Renal cortical epithelial cell (primary cell): ENCODE measurements at places on chromosomes 13 and 19. TPM values are rescaled to one million over a fixed set of nuclear protein-coding genes. Genes with fewer than 3 reads are reported as not detected.

The N4BP2L1 gene
- total RNA-seq: 0.52 and 4.7 TPM in 2 replicates

The RASGRP4 gene
- total RNA-seq: not detected in 2 replicates

The SIGLEC9 gene
- total RNA-seq: not detected in 2 replicates

The CNN1 gene
- total RNA-seq: 2.7 and 10.9 TPM in 2 replicates

The SPIB gene
- total RNA-seq: not detected in 2 replicates

The SKA3 gene
- 0.30 and 5.7 TPM in 2 replicates for total RNA-seq

The NXNL1 gene
- not detected in 2 replicates for total RNA-seq

GRCh38 chr19:20247016-20247683, 80.1 kb downstream of the ZNF486 start:
- no peak for DNase-seq

GRCh38 chr19:18613589-18614234, 1.0 kb downstream of the TMEM59L start:
- no peak for DNase-seq

- no peak for DNase-seq
Measured at GRCh38 chr19:35136977-35137702, 1.5 kb upstream of the FXYD1 start.

- no peak for DNase-seq
Measured at GRCh38 chr19:54436031-54436523, 12.9 kb upstream of the LENG8 start.

GRCh38 chr13:23652909-23653726, 82.9 kb downstream of the TNFRSF19 start:
- DNase-seq: no peak

GRCh38 chr19:29636553-29637360, 28.5 kb upstream of the PLEKHF1 start:
- DNase-seq: no peak

DNA sequence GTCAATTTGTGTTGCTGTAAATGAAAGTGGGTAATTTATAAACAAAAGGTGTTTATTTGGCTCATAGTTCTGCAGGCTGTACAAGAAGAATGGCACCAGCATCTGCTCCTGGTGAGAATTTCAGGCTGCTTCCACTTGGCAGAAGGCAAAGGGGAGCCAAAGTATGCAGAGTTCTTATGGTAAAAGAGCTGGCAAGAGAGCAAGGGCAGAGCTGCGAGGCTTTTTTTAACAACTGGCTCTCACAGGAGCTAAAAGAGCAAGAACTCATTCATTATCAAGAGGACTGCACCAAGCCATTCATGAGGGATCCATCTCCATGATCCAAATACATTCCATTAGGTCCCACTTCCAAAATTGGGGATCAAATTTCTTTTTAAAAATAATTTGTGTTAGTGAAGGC, 1712.7 kb downstream of the SLITRK5 start:
- DNase-seq: no peak

DNA sequence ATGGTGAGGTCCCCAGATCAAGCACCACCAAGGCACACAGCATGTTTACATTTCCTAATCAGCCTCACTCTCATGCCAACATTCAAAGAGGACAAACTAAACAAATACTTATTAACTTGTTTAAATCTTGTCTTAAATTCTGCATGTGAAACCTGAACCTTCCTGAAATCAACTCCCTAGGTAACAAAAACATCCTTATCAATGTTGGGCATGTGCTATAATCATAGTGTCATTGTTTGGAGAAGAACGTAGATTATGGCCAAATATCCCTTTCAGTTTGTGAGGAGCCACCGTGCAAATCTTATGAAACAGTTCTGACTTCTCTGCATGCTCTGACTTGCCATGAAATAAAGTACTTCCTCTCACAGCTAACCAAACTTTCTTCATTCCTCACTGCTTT, 123.8 kb downstream of the NDFIP2 start:
- DNase-seq: no peak

- DNase-seq: no peak
Measured at GRCh38 chr19:42292042-42292960, 9.6 kb upstream of the PRR19 start.
